Pons (tissue), 1 donor: ENCODE measurements at places on chromosomes 5 and 9.
A peak's percentile ranks its signal among the peaks of the same experiment; 100 is the strongest.

DNA sequence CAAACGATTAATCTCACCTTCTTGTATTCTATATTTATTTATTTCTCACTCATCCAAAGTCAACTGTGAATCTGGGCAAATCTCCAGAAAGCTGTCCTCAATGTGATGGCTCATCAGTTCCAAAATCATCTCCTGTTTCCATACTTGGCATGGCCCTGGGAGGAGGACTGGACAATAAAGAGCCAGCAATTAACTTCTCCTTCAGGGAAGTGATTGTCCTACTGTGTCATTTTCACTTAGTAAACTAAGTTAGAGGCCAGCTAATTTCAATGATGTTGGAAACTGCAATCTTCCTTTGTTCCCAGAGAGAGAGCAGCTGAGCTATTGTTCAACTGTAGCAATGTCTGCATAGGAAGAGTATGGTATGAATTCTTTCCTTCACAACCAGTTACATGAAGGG, 17.5 kb downstream of the CDH12 start:
- DNase-seq: no peak

DNA sequence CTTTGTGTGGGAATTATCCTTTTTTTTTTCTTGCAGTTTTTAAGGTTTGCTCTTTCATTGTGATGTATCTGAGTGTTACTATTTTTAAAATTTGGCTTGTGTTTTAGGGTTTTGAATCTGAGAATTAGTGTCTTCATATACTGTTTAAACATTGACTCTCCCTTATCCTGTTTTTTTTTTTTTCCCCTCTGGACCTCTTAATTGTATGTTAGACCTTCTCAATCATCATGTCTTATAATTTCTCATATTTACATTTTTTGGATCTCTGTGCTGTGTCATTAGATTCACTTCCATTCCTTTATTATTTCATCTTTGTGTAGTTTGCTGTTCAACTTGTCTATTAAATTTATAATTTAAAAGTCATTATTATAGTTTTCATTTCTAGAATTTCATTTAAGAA, 47.0 kb downstream of the SCAMP1 start:
- no peak for DNase-seq

DNA sequence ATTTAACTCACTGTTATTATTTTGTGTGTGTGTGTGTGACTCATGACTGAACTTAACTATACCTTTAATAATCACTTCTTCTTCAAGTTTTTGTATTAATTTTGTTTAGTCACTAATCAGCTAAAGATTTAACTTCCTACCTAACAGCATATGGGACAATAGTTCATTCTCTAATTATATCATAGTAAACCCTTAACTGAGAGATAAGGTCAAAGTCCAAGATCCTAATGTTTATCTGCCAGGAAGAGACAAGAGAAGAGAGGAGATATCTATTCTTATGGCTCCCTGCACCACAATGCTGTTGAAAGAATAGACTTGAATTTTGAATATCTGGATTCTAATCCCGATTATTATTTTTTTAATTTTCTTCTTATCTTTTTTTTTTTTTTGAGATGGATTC, 28.1 kb downstream of the FREM1 start:
- no peak for DNase-seq

- no peak for DNase-seq
Observed at GRCh38 chr5:159184858-159185381, 24.4 kb downstream of the RNF145 start.

DNA sequence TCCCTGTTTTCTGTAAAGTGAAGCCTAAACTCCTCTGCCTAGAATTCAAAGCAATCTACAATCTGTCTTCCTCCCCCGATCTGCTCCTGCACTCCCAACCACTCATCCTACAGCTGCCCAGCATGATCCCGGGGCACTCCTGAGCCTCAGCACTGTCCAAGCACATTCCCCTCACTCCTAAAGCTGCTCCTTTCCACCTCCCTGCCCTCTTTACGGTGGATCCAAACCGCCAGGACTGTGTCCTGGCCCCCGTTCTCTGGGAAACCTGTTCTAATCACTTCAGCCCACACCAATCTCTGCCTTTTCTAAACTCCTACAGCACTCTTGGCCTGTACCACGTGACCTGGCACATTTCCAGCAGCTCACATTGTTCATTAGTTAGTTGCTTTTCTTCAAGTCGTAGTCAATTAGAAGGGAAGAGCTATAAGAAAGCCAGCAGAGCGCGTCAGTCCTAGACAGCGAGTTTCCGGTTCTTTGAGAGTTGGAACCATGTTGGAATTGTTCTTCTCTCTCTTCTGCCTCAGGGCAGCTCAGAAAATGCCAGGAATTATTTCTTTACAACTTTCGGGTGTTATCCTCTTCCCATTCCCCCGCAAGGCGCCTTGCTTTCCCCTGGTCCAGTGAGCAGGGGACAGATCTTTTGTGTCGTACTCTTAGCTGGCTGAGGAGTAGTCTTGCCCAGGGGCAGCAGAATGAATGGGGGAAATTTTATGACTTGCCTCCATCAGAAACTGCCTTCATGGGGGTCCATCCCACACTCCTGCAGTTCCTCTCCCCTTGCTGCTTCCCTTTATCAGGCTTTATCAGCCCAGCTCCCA, 60.7 kb downstream of the NRG2 start:
- DNase-seq: no peak

DNA sequence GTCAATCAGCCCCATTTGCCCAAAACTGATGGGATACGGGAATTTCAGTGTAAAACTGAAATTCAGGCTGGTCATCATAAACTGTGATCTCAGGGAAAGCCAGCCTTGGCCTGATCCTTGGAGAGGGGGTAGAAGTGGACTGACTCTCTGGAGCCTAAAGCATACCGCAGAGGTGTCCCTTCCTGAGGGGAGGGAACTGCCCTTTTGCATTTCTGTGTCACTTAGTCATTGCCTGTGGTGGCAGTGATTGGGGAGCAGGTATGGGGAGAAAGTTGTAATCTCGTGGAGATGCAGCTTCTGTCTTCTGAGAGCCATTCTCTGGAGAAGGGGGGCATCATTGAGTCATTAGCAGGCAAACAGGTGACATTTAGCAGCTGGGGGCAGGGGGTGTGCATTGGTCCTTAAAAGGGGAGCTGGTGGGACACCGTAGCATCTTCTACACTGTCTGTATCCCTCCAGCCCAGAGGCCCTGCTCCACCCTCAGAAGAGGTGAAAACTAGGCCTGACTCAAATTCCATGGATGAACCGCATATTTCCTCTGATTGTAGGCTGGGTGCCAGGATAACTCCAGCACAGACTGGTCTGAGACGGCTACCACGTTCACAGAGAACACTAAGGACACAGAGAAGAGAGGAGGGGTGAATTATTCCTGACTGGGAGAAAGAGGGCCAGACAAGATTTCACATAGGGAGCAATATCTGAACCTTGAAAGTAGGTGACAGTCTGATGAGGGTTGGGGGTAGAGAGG, 143.3 kb downstream of the SEC61B start:
- no peak for DNase-seq

- DNase-seq: peak; percentile 26
Observed at GRCh38 chr5:13976867-13977830, 32.7 kb upstream of the DNAH5 start.

- DNase-seq: no peak
Observed at GRCh38 chr5:88419931-88420330, 151.3 kb upstream of the TMEM161B start.

DNA sequence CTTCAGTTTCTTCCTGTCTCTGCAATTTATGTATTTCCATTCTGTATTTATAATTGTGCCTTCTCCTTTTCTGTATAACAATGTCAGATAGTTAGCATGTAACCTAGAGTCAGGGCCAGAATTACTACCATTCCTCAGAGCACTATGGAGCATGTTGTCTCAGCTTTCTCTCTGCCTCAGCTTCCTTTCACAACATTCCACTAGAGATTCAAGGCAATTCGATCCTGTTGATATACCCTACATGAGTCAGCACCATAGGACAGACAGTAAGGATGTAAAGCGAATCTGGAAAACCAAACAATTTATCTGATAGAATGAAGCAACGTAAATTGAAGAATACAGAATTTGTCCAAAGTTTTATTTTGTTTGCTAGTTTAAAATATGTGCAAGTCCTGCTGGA, 728.3 kb upstream of the SEMA6A start:
- DNase-seq: no peak

DNA sequence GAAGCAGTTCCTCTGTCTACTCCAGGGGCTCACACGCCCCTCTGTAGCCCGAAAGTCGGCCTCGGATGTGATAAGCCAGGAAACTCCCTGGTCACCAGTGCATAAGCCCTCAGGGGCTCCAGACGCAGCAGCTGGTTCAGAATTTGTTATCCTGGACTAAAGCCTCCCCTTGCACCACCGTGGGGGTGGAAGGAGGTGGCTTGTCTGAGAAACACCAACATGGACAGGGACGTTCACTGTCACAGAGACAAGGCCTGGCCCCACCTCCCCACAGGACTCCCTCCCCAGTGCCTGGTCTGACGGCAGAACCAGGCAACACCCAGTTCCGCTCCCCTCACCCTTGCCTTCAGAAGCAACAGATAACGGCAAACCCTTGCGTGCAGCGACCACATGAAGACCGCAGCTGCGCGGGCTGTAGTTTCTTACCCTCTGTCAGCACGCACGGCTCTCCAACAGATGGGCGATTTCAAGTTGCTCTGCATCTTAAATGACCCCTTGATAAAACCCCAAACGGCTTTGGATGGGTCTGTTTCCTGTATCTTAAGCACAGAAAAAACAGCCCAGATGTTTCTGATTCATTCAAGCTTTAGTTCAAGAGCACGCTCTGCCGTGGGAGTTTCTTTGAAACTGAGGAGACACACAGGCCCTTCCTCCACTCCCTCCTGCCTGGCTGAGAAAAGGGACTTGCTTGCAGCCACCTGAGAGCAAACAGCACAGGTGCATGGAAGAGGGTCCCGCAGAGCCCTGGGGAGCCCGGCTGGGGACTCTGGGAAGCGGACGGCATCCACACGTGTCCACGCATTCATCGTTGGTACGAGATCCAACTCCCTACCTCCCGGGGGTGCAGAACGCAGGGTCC, 44.7 kb upstream of the NKD2 start:
- DNase-seq: no peak

DNA sequence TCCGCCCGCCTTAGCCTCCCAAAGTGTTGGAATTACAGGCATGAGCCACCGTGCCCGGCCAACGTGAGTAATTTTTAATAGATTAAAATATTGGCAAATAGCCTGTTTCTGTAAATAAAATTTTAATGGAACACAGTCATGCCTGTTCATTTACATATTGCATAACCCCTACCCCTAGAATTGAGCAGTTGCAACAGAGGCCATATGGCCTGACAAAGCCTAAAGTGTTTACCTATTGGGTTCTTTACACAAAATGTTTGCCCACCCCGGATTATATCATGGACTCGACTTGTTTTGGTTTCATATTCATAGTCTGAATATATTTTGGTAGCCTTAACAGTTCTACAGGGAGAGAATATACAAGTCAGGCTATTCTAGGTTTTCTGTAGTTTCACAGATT, 5.3 kb downstream of the NSA2 start:
- no peak for DNase-seq

GRCh38 chr9:125137200-125137599, 6.1 kb downstream of the SCAI start:
- DNase-seq: no peak

DNA sequence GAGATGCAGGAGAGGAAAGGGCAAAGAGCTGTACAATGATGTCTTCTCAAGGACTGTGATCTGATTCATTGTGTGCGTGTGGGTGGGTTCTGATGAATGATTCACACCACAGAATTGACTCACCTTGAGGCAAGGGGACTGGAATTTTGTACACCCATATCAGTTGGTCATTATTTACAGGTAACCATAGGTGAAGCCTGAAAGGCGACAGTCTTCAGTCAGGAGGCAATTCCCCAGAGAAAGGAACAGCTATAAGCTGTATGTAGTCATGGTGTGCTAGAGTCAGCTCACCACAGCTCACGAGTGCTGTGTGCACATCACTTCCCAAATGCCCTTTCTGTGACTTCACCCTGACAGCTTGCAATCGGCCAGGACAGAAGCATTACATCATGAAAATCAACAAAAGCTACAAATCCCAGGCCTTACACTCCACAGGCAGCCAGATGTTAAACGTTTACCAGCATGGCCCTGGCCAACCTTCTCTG, 87.6 kb upstream of the RPS23 start:
- no peak for DNase-seq

DNA sequence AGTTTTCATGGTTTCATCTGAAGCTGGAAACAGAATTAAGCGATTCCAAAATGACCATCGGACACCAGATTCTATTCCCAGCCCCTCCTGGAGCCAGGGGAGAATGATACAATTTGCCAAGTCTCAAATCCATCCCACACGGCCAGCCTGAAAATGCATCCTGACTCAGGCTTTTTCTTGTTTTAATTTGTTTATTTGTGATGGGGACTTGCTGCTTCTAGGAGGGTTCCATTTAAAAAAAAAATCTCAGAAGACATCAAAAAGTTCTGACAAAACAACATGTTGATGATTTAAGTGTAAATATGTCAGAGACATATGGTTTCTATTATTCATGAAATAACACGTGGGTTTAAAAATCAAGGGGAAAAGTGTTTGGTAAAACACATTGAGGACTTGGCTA, 173.2 kb downstream of the GAS1 start:
- DNase-seq: no peak
